ENCODE measurements at places on chromosomes 16 and 17. TPM values are rescaled to one million over a fixed set of nuclear protein-coding genes. Genes with fewer than 3 reads are reported as not detected.

TMC7 gene
- total RNA-seq, result 0.75 TPM

RAB34 gene
- 314 TPM for total RNA-seq

XAF1 gene
- 13.3 TPM for total RNA-seq

NFATC3 gene
- total RNA-seq, result 21.7 TPM

ABCA3 gene
- 36.3 TPM for total RNA-seq

STAT3 gene
- 74.9 TPM for total RNA-seq

ERCC4 gene
- 8.3 TPM for total RNA-seq

All from kidney epithelial cell (primary cell).